ENCODE measurements at places on chromosomes 1 and 21.
A peak's percentile ranks its signal among the peaks of the same experiment; 100 is the strongest.

- DNase-seq: no peak
These were observed 13.0 kb downstream of the FMO2 start for GRCh38 chr1:171198081-171198480.

DNA sequence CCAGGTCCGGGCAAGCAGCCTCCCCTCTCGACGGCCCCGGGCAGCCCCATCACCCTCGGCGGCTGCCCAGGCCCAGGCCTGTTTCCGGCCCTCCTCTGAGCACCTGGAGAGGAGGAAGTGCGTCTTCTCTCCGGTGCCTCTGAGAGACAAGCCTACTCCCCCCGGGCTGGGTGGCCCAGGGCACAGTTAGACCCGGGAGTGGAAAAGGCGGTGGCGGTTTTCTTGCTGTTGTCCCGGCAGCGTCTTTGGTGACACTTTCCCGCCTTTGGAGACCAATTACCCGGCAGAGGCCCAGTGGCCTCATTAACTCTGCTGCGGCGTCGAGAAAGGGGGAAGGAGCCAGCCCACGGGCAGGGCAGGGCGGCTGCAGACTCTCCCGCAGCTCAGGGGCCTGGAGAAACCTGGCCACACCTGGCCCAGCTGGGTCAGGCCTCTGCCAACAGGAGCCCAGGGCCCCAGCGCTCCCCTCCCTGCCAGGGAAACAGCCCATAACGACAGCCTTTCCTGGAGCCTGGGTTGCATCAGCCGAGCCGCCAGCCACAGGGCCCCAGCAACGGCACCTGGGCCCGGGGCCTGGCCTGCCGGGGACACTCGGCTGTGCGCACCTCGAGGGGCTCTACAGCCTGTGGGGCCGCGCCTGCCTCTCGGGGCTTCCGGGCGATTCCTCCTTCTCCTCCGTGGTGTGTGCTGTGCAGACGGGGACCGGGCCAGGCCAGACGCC is 28.4 kb upstream of the C1orf159 start:
- peak; percentile 61 for DNase-seq

- DNase-seq: no peak
These were observed 153.7 kb downstream of the ELAVL4 start for GRCh38 chr1:50262436-50262835.

DNA sequence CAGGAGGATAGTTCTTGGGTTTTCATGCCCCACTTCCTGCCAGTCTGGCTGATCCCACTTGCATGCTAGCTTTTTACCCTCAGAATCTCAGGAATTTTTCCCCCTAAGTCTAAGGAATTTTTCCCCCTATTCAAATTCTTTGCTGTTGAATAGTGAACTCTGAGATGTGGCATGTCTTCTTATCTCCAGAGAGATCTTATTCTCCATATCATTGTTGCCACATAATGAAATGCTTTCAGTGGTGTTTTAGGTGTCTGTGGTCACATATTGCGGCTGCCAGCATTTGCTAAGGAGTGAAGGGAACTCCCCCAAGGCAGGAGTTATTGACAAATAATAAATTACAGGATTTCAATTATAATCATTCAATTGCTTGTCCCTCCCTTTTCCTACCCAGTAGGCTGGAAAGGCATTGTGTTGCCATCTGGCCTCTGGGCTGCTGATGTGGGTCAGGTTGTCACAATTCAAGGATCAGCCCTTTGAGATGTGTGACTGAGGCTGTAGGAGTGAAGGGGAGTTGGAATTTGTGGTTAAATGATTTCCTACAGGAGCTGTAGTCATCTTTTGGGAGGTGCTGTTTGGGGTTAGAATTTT is 3.9 kb upstream of the FLG start:
- no peak for DNase-seq

DNA sequence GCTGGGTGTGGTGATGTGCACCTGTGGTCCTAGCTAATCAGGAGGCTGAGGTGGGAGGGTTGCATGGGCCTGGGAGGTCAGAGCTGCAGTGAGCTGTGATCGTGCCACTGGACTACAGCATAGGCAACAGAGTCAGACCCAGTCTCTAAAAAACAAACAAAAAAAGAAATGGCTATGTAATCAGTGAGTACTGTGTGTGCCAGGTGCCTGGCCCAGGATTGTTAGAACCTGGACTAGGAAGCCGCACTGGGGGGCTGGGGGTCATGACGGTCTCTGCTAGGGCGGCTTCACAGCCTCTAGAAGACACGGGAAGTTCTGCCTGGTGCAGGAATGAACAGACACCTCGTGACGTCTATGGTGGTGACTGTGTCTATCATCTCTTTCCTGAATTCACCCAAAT is 8.5 kb downstream of the TMEM9 start:
- no peak for DNase-seq

DNA sequence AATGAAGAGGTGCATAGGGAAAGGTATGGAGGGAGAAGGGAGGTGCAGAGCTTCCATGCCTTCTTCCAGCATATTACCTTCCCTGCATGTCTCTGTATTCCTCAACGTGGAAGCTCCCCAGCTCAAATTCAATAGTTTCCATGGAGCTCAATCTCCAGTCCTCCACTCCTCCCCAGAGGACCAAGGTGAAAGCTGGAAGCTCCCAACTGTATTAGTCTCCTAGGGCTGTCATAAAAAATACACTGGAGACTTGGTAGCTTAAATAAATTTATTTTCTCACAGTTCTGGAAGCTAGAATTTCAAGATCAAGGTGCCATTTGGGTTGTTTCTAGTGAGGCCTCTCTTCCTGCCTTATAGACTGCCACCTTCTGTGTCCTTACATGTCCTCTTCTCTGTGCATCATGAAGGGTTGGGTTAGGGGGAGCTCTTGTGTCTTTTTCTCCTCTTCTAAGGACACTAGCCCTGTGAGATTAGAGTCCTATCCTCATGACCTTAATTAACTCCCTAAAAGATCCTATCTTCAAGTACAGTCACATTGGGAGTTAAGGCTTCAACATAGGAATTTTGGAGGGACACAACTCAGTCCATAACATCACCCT is 21.9 kb upstream of the RABGGTB start:
- no peak for DNase-seq

DNA sequence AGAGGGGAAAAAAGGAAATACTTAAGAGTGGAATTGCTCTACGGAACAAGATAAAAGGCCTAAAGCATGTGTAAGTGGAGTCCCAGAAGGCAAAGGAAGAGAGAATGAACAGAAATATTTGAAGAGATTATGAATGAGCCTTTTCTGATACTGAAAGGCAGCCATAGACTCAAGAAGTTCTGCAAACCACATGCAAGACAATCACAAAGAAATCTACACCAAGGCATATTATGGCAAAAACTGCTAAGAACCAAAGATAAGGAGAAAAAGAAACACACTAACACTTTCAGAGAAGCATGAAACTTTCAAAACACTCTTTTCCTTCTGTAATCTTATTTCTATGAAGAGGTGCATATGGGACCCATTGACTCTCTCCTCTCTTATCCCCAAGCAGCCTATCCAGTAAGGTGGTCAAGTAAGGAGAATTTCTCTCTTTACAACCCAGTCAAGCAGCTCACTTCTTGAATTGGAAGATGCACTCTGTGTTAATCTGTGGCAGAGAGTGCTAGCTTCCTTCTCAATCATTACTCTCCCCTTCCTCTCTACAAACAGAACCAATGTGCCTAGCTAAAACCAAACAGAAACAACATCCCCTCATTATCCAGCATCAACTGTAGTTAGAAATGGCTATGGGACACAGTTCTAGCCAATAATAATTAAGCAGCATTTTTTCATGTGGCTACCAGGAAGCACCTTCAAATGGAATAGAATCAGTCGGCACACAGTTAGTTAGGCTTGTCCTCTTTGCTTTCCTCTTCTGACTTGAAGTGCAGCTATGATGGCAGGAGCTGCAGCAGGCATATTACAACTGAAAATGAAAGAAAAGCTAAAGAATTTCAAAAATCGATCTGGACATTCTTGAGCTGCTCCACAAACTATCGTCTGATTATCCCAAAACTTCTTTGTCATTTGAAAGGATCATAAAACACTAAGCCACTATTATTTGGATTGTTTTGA is 25.9 kb downstream of the KRTAP19-8 start:
- DNase-seq: no peak

Measured in activated T-helper 2 cell treated with anti-CD3 and anti-CD28 coated beads, Interferon-gamma antibody, Interleukin-2, Interleukin-4, amounts not matched to agents 10 μg/mL and 5 μg/mL and 100 μg/mL, durations not matched to agents 14 hours and 24 hours and 36 hours (primary cell).